GM12864 (cell line): ENCODE measurements at places on chromosomes 4 and X.

- no peak for DNase-seq
Measured at GRCh38 chrX:140503238-140503601, 1.6 kb downstream of the SOX3 start.

DNA sequence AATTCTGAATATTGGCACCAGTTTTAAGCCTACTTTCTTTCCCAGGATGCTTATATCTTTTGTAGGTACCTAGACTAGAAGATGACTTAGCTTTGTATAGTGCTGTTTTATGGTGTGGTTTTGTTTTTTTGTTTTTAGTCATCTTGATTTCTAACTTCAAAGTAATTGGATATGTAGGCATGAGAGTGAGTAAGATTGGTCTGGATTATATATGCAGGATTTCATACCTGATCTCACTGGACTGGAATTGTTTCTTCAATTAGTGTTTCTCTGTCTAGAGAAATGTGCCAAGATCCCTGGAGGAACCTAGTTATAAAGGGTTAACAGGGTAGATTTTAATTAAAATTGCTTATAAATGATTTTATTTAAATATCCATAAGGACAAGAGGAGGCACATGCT is 23.1 kb downstream of the NAP1L5 start:
- no peak for DNase-seq

DNA sequence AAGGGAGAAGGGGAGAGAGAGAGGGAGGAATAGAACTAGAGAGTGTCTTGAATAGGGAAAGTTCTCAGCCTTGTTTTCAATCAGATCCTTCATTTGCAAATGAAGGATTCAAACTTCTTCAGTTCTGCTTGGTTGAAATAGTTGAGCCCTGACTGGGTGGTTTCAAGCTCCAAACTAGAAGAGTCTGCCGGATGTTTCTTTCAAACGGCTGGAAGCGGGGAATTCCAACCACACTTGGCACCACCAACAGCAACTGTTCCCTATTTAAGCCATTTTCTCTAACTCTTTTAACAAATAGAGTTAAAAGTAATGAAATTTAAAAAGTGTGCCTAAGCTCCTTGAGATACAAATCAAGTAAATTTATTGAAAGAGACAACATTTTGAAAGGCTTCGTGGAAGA is 67.5 kb upstream of the DDX60 start:
- DNase-seq = no peak

DNA sequence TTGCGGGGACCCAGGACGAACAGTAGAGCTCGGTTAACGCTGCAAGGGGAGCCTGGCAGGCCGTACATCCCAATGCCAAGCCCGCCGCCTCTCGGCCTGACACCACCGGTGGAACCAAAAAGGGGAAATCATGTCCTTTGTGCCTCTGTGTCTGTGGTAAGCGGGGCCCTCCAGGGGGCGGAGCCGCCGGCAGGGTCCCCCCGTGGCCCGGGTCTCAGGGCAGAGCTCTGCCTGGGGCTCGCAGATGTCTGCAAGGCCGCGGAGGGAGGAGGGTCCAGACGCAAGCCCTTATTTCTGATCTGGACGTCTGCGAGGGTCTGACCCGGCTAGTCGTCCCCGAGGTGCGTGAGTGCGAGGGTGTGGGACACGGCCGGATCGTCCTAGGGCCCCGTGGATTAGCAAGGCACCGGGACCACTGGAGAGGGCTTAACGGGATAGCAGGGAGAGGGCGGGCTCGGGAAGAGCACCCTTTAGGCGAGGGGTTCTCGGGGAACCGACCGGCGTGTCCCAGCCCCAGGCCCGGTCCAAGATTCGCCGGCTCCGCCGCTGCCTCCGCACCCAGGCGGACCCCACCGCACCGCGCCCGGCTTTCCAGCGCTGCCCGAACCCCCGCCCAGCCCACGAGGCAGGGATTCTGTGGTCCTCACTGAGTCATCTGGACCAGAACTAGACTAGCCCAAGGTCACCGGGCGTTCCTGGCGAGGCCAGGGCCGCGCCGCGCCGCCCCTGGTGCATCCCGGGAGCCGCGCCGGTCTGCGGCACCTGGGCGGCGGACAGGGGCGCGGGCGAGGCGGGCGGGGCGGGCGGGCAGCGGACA is 863 bp upstream of the FAM193A start:
- DNase-seq = no peak
